ENCODE measurements at places on chromosomes 11 and 22. TPM values are rescaled to one million over a fixed set of nuclear protein-coding genes. Genes with fewer than 3 reads are reported as not detected.

Gene TRIM68
- total RNA-seq, result 13.8 TPM

Gene FXYD2
- not detected for total RNA-seq

Gene CDCA5
- 7.1 TPM for total RNA-seq

Gene GSTT2B
- total RNA-seq, result not detected

DNA sequence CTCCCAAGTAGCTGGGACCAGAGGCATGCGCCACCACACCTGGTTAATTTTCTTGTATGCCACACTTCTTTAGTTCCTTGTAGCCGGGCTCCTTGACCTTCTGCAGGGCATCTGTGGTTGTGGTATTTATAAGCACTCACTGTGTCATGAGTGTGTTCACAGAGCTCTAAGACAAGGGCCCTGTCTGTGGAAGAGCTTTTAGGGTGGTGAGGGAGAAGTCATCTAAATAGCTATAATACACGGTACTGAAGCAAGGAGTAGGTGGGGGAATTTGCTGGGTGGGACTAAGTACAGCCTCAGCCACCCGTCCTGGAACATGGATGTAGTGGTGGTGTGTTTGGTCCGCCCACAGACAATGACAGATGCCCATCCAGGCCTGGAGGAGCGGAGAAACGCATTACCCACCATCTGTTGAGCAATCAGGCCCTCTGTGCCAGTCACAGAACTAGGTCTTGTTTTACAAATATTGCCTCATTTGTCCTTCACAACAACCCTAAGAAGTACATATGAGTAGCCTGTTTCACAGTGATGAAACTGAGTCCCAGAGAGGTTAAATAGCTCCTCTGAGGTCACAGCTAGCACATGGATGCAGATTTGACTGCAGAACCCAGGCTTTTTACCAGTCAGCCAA, 10.1 kb downstream of the ACO2 start:
- DNase-seq, result no peak

DNA sequence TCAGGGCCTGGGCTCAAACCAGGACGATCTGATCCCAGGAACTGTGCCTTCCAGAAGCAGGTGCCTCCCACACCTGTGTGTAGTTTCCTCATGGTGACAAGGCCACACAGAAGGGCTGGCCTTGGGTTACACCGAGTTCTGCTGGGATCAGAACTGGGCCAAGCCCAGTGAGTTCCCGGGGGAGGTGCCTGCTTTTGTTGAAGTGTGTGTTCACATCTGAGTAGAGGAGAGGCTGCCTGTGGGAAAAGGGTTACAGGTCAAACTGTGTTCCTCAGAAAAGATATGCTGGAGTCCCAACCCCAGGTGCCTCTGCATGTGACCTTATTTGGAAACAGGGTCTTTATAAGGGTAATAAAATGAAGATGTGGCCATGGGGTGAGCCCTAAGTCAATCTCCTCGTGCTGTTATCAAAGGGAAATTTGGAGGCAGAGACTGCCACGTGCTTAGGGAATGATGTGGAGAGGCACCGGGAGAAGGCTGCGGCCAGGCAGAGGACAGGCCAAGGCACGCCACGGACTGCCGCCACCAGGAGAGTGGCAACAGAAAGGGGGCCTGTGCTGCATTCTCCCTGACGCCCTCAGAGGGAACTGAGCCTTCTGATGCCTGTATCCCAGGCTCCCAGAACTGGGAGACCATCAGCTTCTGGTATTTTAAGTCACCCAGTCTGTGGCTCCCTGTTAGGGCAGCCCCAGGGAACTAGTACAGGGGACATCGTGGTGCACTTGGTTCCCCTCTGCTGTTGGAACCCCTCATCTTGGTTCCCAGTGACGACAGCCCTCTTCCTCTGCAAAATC, 158.8 kb downstream of the CACNA1I start:
- DNase-seq, result no peak

DNA sequence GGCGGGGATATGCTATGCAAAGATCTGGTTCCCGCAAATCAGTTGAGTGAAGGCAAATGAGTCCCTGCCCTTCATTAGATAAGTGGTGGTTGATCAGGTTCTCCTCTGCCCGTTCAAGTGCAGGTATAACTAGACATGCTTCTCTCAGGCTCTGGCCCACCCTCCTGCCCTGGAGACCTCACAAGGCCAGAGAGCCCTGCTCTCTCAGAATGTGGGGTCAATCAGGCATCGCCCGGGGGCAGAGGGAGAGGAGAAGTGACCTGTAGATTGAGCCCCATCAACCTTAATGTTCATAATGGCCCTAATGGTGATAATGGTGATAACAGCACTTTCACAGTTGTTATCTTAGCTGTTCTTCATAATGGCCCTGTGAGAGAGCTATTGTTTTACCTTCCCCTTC, 224.3 kb downstream of the DSCAML1 start:
- no peak for DNase-seq

DNA sequence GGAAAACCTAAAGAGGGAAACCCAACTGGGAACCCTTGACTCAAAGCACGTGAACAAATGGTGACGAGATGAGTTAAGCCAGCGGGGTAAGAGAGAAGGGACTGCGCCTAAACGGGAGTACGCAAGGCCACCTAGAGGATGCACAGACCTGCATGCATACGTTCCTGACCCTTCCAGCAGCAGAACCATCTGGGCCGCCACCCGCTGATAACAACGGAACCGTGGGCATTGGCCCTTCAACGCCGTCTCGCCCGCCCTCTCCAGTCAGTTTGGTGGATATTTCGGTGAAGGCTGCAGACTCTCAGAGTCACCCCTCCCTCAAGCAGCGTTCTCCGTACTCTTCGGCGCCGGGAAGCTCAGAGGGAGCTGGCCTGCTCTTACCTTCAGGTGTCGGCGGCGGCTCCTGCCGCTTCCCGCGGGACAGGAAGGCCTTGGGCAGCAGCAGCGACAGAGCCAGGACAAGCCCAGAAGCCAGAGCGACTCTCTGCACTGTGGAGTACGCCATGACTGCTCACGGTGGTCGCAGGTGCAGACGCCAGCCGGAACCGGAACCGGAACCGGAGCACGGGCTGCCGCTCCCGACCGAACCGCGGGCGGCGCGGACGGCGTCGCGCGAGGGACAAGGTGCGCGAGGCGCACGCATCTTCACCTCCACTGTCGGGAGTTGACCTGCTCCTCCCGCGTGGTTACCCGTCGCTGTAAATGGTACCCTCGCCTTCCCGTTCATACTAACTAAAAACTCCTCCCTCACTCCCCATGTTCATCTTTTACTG, at the start of gene RIC3:
TSS of gene RIC3 (minus strand) at position 541 of the 773 bp plus-strand sequence. CDS start at position 505, 36 bp downstream.
- no peak for DNase-seq

GRCh38 chr22:39728236-39728860, 157.8 kb downstream of the CACNA1I start:
- no peak for DNase-seq

GRCh38 chr11:65353376-65353775, 1.2 kb upstream of the TIGD3 start:
- no peak for DNase-seq

- no peak for DNase-seq
Measured at GRCh38 chr11:3095712-3096361, 38.6 kb upstream of the CARS1 start.

Measured in osteocyte (in vitro differentiated cells).